Kidney epithelial cell (primary cell): ENCODE measurements at places on chromosomes 1 and 21.

DNA sequence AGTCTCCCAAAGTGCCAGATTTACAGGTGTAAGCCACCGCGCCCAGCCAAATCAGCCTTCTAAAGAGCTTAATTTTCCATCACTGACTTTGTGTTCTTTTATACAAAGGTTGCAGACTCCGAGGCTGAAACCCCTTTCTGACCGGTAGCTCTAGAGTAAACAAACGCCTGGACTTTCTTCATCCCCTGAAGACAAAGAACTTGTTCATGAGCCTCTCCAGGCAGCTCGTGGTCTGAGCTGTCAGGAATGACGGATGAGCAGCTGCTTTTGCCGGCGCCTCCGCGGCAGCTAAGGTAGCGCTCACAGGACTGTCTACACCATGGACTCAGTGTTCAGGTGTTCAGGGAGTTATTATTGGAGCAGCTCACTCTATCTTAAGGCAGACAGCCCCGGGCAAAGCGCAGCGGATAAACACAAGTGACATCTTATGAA, 128.5 kb upstream of the ERRFI1 start:
- peak; percentile 61 for DNase-seq

- no peak for DNase-seq
Observed at GRCh38 chr1:163094182-163094581, 25.0 kb downstream of the RGS4 start.

DNA sequence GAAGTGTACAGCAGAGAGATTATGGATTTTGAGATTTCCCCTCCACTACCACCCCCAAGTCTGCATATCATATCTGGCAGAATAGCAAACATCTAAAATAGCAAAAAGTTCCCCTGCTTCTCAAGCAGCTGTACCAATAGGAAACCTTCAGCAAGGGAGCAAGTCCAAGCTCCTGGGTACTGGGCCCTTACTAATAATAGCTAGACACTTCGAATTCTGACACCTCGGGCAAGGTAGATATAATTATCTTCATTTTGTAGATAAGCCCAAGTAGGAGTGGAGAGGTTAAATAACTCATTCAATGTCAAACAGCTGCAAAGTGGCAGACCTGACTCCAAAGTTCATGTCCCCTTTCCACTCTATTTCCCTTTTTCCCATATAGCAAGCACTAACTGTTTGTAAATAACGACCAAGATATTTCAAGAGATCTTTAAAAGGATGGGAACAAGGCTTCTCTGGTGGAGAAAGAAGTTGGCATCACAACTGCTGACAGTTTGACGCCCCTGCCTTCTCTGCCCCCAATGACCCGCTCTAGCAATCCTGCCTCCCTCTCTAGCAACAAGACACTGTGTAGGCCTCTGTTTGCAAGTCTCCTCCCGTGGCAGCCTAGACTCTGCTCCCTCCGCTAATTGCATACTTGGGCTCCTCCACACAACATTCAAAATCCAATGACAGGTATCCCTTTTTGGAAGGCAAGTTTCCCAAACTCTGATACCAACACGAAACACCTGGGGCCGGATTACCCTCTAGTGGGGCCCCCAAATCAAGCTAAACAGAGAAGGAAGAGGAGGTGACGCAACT, 18.7 kb upstream of the ADAR start:
- no peak for DNase-seq

DNA sequence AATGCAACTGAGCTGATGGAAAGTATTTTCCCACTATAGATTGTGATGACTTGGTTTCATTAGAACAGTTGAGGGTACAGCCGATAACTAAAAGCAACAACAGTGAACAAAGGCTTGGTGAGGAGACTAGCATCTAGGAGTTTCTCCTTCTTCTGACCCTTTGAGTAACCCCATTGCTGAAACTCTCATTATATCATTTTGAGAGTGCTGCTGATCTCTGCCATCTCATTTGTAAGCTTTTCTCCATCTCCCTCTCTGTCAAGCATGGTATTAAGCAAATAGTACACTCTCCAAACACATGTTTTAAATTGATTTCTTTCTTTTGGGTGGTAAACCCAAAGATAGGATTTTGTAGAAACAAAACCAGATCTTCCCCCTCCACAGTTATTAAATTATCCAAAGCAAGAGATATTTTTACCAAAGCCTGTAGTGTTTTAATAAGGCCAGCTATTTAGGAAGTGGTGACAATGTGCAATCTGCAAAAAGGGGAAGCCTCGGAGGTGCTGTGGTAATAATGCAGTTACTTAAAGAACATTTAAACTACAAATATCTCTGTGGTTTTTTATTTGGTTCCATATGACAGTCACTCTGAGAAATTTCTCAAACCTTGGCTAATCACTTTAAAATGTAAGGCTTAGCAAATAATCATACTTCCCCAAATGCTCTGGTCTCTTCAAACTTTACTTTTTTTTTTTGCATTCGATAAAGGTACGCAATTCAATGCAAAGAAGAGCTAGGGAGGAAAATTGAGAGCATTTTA, 287.5 kb downstream of the HLX start:
- DNase-seq, result no peak

GRCh38 chr1:10967090-10967489, 45.4 kb upstream of the TARDBP start:
- DNase-seq, result no peak

DNA sequence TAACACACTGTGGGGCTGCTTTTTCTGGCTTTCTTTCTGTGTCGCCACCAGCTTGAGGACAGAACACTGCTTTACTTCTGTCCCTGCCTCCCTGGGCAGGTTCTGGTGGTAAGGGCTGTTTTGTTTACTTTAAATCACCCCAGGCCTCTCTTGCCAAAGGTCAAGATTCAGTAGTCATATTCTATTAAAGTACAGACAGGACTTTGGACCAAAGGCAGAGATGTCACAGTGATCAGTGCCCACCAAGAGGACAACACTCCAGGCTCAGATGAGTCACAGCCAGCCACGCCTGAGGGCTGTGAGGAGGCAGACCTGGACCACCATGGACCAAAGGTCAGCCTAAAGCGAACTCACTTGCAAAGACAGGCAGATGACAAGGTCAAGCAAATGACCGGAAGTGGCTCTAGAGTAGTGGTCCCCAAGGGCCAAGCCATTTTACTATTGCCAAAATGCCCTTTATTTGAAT, 200.0 kb downstream of the RHOU start:
- DNase-seq, result no peak

DNA sequence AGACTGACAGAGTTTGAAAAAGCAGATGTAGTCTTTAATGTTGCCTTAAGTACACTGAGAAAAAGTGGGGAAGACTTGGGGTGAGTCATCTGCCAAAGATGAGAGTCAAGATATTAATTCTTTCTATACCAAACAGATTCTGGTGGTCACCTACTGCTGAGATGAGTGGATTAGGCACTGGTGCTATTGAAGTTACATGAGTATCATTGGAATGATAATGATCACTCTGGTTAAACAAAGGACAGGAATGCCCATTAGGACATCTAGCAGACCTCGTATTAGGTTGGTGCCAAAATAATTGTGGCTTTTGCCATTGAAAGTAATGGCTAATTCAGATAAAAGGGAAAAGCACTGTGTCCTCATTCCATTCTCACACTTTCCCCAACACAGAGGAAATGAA, 1588.9 kb downstream of the KCNT2 start:
- DNase-seq, result no peak

GRCh38 chr1:151196292-151196800, 2.0 kb upstream of the PIP5K1A start:
- peak; percentile 55 for DNase-seq

DNA sequence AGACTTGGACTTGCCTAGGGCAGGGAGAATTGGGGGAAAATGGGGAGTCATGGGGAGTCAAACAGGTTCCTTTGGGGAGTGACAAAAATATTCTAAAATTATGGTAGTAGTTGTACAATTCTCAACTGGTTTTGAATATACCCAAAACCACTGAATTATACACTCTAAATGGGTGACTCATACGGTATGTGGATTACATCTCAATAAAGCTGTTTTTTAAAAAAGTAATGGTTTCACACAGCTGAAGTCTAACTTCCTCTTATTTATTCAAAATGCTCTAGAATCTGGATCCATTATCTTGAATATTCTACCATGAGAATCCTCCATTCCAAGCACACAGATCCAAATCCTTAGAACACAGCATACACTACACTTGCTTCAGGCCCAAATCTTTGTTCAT, 11.1 kb downstream of the EIF4G3 start:
- no peak for DNase-seq

DNA sequence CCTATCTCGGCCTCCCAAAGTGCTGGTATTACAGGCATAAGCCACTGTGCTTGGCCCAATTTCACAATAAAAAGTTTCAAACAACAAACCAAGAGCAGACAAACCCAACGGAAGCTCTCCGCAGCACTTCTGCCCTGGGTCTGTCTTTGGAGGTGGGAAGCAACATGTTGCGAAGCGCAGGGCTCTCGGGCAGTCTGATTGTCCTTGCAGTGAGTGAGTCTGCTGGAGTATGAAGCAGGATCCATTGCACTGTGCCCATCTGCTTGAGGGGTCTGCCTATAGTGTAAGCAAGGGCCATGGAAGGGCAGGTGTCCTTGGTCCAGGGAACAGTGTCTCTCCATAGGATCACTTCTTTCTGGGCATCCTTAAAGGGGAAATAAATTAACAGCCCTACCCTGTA, 14.6 kb upstream of the PARP1 start:
- DNase-seq, result no peak

DNA sequence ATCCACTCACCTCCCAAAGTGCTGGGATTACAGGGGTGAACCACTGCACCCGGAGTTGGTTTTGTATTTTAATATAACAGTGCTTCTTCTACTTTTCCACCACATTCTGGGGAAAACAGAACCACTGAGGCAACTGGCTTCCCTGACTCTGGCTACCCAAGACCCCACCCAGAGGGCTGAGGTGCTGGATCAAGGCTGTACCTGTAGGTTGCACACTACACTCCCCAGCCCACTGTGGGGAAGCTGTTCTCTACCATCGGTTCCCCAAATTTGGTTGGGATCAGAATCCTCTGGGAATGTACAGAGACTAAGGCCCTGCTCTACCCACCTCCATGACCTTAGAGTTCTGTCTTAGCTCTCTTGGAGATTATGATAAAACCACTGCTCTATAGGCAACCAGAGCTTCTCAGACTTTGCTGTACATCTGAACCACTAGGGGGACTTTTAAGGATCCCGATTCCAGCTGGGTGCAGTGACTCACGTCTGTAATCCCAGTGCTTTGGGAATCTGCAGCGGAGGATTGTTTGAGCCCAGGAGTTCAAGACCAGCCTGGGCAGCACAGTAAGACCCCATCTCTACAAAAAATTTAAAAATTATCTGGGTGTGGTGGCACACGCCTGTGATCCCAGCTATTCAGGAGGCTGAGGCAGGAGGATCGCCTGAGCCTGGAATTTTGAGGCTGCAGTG, 51.6 kb downstream of the GNG4 start:
- DNase-seq, result no peak

GRCh38 chr1:237411621-237412020, 369.6 kb downstream of the RYR2 start:
- no peak for DNase-seq

DNA sequence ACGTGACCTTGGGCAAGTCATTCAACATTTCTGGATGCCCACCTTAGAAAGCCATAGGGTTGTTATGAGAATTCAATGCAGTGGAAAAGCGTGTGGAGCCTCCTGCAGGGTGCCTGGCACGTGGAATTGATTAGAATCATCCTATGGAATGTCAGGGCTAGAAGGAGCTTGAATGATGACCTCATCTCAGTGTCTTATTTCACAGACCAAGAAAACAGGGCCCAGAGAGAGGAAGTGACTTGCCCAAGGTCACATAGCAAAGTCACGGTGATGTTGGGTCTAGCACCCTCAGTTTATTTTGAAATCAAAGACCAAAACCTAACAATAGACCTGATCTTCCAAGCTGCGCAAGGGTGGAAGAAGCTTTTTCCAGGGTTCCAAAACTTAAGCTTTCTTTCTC, 6.0 kb downstream of the TRABD2B start:
- no peak for DNase-seq

- DNase-seq, result no peak
Observed at GRCh38 chr1:241837901-241838300, 10.1 kb upstream of the EXO1 start.

- no peak for DNase-seq
Observed at GRCh38 chr1:76083189-76083588, 8.6 kb downstream of the ST6GALNAC3 start.

DNA sequence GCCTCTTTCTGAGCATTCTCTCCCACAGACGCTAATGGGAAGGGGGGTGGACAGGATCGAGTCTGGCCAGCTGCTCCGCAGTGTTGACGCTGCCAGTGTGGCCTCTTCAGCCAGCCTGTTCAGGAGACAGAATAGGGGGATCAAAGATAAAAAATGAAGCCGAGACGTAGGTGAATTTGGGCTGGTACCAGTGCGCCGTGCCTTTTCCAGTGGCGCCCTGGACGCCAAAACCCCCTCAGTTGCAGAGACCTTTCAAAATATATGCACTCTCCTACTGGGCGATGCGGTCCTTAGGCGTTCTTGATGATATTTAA, 1.1 kb downstream of the TTC3 start:
- no peak for DNase-seq

DNA sequence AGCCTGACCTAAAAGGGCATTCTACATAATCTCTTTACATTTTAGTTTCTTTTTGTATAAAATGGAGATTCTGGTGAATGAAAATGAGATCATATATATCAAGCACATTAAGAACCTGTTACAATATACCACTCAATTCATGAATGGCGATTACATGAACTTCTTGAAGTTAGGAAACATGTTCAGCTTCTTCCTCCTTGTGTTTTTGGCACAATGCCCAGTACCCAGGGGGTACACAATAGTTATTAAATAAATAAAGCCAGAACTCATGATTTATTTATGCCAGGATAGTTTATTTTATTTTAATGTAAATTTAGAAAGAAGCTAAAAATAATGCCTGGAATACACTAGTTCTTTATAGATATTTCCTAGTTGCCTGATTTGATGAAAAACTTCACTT, 186.0 kb upstream of the PTGFR start:
- no peak for DNase-seq

GRCh38 chr1:114740331-114740730, 17.5 kb downstream of the CSDE1 start:
- DNase-seq, result no peak

- no peak for DNase-seq
Observed at GRCh38 chr1:94093996-94094395, 27.0 kb downstream of the ABCA4 start.

- no peak for DNase-seq
Observed at GRCh38 chr21:33566514-33566913, 22.0 kb downstream of the DONSON start.

DNA sequence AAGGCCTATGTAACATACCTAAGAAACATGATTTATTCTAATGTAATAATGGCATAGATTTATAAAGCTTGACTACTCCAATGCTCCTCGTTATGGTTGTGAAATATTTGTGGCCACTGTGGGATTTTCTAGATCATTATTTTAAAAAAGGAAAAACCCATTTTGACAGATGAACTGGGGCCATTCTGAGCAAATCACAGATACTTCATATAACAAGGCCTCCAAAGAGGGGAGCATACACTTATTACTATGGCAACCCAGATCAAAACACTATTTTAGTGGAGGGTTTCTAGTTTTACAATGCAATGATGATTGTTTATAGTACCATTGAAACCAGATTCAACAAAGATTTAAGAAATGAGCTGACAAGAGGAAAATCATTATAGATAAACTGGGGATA, 346.6 kb downstream of the ZNF326 start:
- DNase-seq, result no peak
